Mucosa of gallbladder (tissue), 1 donor: ENCODE measurements at places on chromosomes 2 and 18. TPM values are rescaled to one million over a fixed set of nuclear protein-coding genes. Genes with fewer than 3 reads are reported as not detected.

REG1B gene
- 8.1 TPM for total RNA-seq

ERFE gene
- 0.35 TPM for total RNA-seq

ASB1 gene
- 24.9 TPM for total RNA-seq

PAX8 gene
- total RNA-seq = 3.5 TPM

L3MBTL4 gene
- 16.1 TPM for total RNA-seq

GRCh38 chr2:11022064-11022463 is 110.3 kb downstream of the KCNF1 start:
- no peak for DNase-seq
